Astrocyte (in vitro differentiated cells and primary cell): ENCODE measurements at places on chromosomes 12 and 14. TPM values are rescaled to one million over a fixed set of nuclear protein-coding genes. Genes with fewer than 3 reads are reported as not detected.
A peak's percentile ranks its signal among the peaks of the same experiment; 100 is the strongest.

PTPN21 gene
- total RNA-seq: 30.1 and 30.2 TPM in 2 replicates

NPFF gene
- 0.82 TPM in 1 of 2 replicates, not detected in the other for total RNA-seq

HCAR3 gene
- not detected in 2 replicates for total RNA-seq

CMAS gene
- 36.7 and 37.9 TPM in 2 replicates for total RNA-seq

GRCh38 chr12:81450920-81451739 is 308.0 kb downstream of the PPFIA2 start:
- no peak overlapping the region for H3K27ac ChIP-seq
- no peaks in the 10 kb centered on the region for H3K4me1 ChIP-seq
- H3K4me3 ChIP-seq: no peak overlapping the region
- no peaks in the 10 kb centered on the region for H3K27me3 ChIP-seq

GRCh38 chr12:52347551-52348510 is 19.4 kb downstream of the KRT85 start:
- H3K4me1 ChIP-seq: no peaks in the 10 kb centered on the region
- H3K4me3 ChIP-seq: no peak overlapping the region
- H3K27ac ChIP-seq: no peak overlapping the region
- no peak for DNase-seq
- peaks cover 21% of the 10 kb centered on the region for H3K27me3 ChIP-seq

- H3K27ac ChIP-seq: no peak overlapping the region
- H3K4me1 ChIP-seq: no peaks in the 10 kb centered on the region
- H3K27me3 ChIP-seq: no peaks in the 10 kb centered on the region
- H3K4me3 ChIP-seq: no peak overlapping the region
- no peaks in the 10 kb centered on the region for H3K36me3 ChIP-seq
- no peak for DNase-seq
Measured at GRCh38 chr12:113120670-113121370, 14.7 kb downstream of the RASAL1 start.

DNA sequence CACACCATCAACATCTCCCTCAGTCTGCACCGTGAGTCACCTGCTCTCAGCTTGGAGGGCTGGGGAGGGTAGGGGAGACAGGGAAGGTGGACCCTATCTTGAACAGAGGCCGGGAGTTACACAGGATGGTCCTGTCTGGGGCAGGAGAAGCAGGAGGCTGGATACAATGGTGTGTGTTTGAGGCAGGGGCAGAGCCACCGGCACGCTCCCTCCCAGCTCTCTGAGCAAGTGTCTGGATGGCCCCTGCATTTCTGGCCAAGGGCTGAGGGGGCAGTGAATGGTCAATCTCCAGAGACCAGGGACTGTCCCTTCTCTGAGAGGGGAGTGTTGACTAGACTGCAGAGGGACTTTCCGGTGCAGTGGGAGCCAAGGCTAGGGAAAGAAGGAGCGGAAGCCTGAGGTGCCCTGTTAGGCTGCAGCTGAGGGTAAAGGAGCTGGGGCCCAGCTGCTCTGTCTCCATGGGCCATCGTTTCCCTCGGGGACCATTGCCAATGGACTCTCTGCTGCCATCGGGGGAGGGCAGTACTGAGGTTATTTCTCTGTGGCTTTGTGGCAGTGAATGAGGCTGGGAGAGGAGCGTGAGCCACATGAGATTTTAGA is 1.9 kb downstream of the LRP1-AS start:
- H3K27me3 ChIP-seq: no peaks in the 10 kb centered on the region
- H3K27ac ChIP-seq: no peak overlapping the region
- peaks cover 32% of the 10 kb centered on the region for H3K4me1 ChIP-seq
- no peak overlapping the region for H3K4me3 ChIP-seq

- peaks cover 36% of the 10 kb centered on the region for H3K36me3 ChIP-seq
- H3K27me3 ChIP-seq: no peaks in the 10 kb centered on the region
- H3K27ac ChIP-seq: peak overlapping the region; percentile 90
- no peak for DNase-seq
- peak overlapping the region; percentile 69 for H3K4me3 ChIP-seq
Measured at GRCh38 chr14:35402323-35403113, 2.0 kb downstream of the NFKBIA start.

GRCh38 chr12:61998791-61999190 is 261.4 kb upstream of the USP15 start:
- no peak overlapping the region for H3K4me3 ChIP-seq
- H3K4me1 ChIP-seq: no peaks in the 10 kb centered on the region
- no peaks in the 10 kb centered on the region for H3K36me3 ChIP-seq

DNA sequence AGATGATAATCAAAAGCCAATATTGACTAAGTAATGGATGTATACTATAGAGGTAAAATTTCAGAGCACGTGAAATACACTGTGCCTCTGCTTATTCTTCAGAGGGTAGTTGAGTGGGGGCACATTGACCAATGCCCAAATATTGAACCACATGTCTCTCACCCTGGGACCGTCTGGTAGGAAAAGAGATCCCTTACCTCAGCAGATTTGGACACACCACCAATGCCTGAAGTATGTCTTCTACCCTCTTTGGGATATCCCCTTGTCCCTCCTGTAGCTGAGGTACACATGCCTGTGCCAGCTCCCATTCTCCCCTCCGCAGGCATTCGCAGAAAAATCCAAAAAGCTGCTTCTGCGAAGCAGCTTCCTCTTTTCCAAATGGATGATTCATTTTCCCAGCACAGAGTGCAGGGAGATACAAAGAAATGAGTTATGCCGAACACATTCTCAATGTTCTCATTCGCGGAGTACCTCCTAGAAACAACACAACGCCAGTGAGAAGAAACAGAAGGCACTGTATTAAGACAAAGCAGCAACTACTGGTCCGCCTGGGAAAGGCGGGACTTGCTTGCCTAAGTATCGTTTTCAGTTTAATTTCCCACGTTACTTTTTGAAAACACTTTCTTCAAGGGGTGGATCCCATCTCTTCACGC is 691 bp downstream of the ZFYVE26 start:
- H3K36me3 ChIP-seq: peaks cover 3% of the 10 kb centered on the region
- H3K27ac ChIP-seq: peak overlapping the region; percentile 82
- peak; percentile 51 for DNase-seq
- no peaks in the 10 kb centered on the region for H3K27me3 ChIP-seq
- H3K4me1 ChIP-seq: peaks cover 16% of the 10 kb centered on the region

GRCh38 chr12:47698631-47699030 is 7.2 kb downstream of the RPAP3 start:
- no peak for DNase-seq
- H3K36me3 ChIP-seq: peaks cover 8% of the 10 kb centered on the region
- H3K27me3 ChIP-seq: no peaks in the 10 kb centered on the region
- H3K4me3 ChIP-seq: no peak overlapping the region

GRCh38 chr14:87644689-87645088 is 348.3 kb downstream of the GALC start:
- H3K27me3 ChIP-seq: no peaks in the 10 kb centered on the region
- no peak overlapping the region for H3K4me3 ChIP-seq
- peak; percentile 41 for DNase-seq
- no peaks in the 10 kb centered on the region for H3K4me1 ChIP-seq
- no peak overlapping the region for H3K27ac ChIP-seq
